NCI-H187 treated with DMSO at 0.1 percent for 48 hours (cell line): ENCODE measurements at places on chromosomes 16 and 17.

DNA sequence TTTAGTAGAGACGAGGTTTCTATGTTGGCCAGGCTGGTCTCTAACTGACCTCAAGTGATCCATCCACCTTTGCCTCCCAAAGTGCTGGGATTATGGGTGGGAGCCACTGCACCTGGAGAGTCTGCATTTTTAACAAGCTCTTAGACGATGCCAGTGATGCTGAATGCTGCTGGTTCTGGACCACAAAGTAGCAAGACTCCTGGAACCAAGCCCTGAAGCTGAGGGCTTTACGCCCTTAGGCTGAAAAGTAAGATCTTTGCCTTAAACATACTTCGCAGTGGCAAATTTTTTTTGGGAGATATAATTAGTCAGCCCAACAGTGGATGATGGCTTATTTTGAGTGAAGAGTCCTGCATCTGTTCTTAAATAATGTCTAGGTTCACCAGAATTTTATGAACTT is 14.0 kb downstream of the METTL9 start:
- no peak for DNase-seq

DNA sequence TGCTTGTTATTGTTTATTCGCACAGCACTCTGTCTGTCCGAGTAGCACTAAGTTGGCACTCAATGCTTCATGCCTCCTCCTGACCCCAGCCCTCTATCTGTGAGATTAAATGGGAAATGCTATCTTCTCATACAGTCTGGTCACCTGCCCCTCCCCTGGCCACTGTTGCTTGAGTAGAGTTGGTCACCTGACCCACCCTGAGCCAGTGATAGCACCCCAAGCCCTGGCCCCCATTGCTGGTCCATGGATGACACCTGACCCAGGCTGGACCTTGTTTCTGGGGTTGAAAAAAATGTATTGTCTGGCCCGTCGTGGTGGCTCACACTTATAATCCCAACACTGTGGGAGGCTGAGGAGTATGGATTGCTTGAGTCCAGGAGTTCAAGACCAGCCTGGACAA is 8.5 kb upstream of the PEMT start:
- no peak for DNase-seq

DNA sequence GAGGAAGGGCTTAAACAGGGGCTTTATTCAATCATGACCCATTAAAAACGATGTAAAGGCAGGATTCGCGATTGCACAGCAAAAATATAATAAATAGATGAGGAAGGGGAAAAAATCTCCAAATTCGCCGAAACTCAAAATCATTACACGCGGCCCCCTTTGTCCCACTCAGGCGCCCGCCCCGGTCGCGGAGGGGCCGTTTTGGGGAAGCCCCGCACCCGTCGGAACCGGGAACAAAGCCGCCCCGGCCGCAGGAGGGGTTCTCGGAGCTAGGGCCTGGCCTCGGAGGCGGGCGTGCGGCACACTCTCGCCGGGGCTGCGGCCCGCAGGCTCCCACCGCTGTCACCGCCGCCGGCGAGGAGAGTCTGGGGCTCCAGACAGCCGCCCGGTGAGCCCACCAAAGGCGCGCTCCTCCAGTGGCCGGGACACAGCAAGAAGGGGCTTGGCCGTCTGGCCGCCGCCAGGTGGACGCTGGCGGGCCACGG is 521 bp downstream of the C16orf87 start:
- no peak for DNase-seq

GRCh38 chr16:8920645-8921346 is 38.6 kb downstream of the LITAFD start:
- no peak for DNase-seq

GRCh38 chr17:10059684-10060211 is 138.7 kb downstream of the GAS7 start:
- no peak for DNase-seq
